ENCODE measurements at places on chromosomes 3 and 15. TPM values are rescaled to one million over a fixed set of nuclear protein-coding genes. Genes with fewer than 3 reads are reported as not detected.

The SLC12A6 gene
- 4.5 TPM for total RNA-seq

The SERPINI2 gene
- not detected for total RNA-seq

The SPSB4 gene
- total RNA-seq = not detected

The GOLGA8G gene
- not detected for total RNA-seq

The C3orf85 gene
- total RNA-seq = not detected

The TTLL13 gene
- 0.48 TPM for total RNA-seq
